ENCODE measurements at places on chromosomes 6 and 20.
A peak's percentile ranks its signal among the peaks of the same experiment; 100 is the strongest.

GRCh38 chr6:121809211-121809610 lies 373.8 kb downstream of the GJA1 start:
- no peak for DNase-seq

- DNase-seq: no peak
Observed at GRCh38 chr6:43219119-43219518, 10.2 kb downstream of the DNPH1 start.

DNA sequence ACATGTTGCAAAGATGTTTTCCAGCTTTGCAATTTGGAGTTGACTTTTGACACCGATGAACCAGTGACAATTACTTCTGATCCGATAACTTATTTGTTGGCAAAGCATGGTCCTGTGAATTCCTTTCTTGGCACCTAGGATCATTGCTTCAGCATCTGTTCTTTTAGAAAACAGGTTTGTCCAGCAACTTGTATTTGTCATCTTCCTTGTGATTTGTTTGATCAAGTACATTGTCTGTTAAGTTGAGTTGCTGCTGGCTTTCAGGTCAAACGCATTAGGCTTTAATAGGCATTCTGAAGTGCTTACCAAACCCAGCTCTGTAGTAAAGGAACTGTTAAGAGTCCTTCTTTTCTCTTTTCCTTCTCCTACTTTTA lies 192.4 kb upstream of the ZNF217 start:
- no peak for DNase-seq

GRCh38 chr20:23200914-23201313 lies 114.8 kb upstream of the CD93 start:
- DNase-seq: no peak

GRCh38 chr6:137122612-137123011 lies 50.8 kb downstream of the IL22RA2 start:
- DNase-seq: no peak

GRCh38 chr6:8570256-8570920 lies 135.0 kb upstream of the SLC35B3 start:
- no peak for DNase-seq

GRCh38 chr20:60210779-60211617 lies 252.8 kb downstream of the CDH26 start:
- peak; percentile 81 for DNase-seq

DNA sequence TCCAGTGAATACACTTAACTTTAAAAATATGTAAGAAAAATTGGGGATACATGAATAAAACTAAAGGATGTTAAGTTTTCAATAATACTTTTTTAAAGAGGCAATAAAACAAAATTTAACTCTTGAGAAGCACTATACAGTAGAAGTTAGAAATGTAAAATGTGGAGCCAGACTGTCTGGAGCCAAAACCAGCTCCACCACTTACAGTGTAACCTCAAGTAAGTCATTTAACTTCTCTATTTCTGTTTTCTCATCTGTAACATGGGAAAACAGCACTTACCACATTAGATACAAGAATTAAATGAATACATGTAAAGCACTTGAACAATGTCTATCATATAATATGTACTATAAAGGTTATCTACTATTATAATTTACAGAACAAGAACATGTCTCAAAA lies 6.7 kb downstream of the ATG5 start:
- no peak for DNase-seq

DNA sequence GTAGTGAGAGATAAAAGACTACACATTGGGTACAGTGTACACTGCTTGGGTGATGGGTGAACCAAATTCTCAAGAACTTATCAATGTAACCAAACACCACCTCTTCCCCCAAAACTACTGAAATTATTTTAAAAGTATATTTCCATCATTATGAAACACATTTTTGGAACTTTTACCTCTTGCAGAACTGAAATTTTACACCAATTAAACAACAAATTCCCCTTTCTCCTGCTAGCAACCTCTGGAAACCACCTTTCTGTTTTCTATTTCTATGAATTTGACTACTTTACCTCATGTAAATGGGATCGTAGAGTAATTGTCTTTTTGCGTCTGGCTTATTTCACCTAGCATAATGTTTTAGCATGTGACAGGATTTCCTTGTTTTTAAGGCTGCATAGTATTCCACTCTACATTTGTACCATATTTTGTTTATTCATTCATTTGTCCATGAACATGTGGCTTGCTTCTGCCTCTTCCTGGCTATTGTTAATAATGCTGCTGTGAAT lies 149.9 kb upstream of the PHACTR1 start:
- DNase-seq: no peak

GRCh38 chr6:36340618-36341454 lies 4.1 kb upstream of the BNIP5 start:
- peak; percentile 85 for DNase-seq

DNA sequence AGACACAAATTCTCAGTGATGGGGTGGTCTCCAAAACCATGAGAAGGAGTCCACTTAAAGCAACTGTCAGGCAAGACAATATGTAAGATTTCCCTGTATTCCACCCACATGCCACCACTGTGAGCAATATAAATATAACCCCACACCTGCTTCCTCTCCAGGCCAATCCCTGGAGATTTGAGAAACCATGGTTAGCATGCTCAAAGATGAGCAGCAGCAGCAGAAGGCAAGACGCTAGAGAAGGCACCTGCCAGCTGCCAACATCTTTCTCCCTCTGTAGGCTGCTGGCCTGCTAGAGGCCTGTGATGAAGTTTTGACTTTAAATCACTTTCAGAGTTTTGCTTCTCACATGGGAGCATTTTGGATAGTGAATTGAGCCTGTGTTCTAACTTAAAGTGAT lies 7.9 kb upstream of the SOD2 start:
- DNase-seq: no peak

GRCh38 chr6:169998457-169998856 lies 247.0 kb downstream of the ERMARD start:
- no peak for DNase-seq

GRCh38 chr6:4603291-4603690 lies 172.9 kb upstream of the CDYL start:
- no peak for DNase-seq

DNA sequence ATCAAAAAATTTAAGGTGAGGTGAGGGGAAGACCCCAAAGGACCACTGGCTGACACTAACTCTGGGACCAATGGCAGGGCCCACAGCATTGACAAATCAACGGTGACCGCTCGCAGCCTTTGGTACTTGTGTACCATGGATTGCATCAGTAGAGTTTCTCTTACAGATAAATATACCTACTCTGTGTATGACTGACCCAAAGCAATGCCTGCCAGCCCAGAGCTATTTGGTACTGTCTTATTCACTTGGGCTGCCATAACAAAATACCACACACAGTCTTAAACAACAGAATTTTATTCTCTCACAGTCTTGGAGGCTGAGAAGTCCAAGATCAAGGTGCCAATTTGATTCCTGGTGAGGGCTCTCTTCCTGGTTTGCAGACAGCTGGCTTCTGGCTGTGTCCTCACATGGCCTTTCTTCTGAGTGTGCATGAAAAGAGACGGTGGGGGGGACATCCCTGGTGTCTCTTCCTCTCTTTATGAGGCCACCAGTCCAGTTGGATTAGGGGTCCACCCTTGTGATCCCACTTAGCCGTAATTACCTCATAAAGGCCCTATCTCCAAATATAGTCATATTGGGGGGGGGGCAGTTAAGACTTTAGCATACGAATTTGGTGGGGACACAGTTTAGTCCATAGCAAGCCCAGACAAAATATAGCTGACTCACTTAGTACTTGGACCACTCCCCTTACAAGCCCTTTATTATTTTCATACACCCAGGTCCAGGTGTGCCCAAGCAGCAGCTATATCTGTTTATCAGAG lies 336.3 kb downstream of the CD83 start:
- DNase-seq: no peak

GRCh38 chr20:9989066-9989724 lies 45.6 kb upstream of the ANKEF1 start:
- DNase-seq: no peak

GRCh38 chr6:165118736-165119135 lies 190.7 kb downstream of the C6orf118 start:
- DNase-seq: no peak

DNA sequence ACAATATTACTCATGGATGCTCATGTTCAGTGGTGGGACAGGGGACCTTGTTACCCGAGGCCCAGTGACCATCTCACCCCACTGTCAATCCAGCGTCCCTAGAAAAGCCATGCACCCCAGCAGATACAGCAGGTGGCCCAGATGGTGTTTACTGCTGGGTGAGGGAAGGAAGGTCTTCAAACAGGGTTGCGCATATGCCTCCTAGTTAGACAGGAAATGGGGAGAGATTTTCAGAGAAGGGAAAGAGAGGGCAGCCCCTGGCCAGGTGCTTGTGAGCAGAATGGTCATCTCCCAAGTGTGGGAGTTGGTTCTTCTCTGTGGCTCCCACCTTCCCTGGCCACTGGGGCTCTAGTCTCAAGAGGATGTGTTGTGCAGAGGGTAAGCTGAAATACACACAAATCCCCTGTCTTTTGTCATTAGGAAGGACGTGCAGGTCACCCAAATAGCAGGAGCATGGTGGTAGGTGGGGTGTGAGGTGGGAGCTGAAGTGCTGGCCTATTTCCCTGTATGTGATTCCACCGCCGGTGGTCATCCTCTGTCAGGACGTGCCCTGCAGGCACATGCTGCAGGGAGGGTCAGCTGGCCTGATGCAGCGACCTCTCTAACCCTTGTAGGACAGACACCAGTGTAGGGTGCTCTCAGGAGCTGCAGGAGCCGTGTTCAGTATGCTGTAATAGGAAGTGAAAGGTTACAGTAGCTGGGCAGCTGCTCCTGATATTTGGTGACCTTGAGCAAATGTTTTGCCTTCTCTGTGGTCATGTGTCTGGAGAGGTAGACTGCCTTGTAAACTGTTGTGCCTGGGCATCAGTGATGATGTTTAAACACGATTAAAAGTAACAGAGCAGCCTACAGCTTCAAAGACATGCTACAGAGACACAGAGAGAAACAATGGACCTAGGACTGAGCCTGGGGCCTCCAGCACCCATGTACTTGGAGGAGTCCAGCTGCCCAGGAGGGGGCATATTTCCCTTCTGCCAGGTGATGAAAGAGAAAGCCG lies 3.2 kb upstream of the CST3 start:
- no peak for DNase-seq

GRCh38 chr6:161082215-161082614 lies 90.6 kb downstream of the MAP3K4 start:
- DNase-seq: no peak

GRCh38 chr6:170459451-170459850 lies 93.7 kb downstream of the PSMB1 start:
- DNase-seq: peak; percentile 34

GRCh38 chr20:17298171-17298570 lies 71.3 kb downstream of the PCSK2 start:
- no peak for DNase-seq

GRCh38 chr6:94584211-94584610 lies 993.1 kb upstream of the MANEA start:
- DNase-seq: no peak

GRCh38 chr6:100260584-100260983 lies 204.1 kb downstream of the SIM1 start:
- DNase-seq: no peak

- DNase-seq: no peak
Observed at GRCh38 chr6:77814119-77814518, 161.3 kb downstream of the MEI4 start.

DNA sequence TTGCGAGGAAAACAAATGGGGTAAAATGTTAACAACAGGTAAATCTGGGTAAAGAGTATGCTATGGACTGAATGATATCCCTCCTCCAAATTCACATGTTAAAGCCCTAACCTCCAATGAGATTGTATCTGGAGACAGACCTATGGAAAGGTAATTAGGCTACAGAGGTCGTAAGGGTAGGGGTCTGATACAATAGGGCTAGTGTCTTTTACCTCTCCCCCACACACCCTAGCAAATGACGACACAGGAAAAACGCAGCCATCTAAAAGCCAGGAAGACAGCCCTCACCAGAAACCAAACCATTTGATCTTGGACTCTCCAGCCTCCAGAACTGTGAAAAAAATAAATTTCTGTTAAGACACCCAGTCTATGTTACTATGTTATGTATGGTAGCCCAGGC lies 20.6 kb upstream of the FBXO9 start:
- DNase-seq: no peak

DNA sequence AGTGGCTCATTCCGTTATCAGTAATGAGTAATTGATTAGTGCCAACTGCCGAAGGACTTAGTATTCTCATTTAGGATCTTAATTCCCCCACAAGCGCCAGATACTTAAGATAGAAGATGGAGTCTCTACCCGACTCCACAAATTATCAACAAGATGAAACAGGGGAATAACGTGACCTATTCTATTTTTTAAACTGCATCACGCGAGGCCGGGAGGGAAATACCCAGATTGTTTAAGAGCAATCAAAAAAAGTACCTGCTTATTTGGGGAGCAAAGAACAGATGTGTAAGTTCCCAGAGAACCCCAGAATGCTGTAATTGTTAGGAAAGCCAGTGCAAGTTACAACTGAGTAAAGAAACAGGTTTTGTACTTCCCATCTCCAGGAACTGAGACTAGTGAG lies 1.1 kb upstream of the MAP3K5 start:
- no peak for DNase-seq

GRCh38 chr6:149464411-149464810 lies 20.4 kb downstream of the ZC3H12D start:
- DNase-seq: no peak

GRCh38 chr20:23187751-23188150 lies 101.6 kb upstream of the CD93 start:
- DNase-seq: no peak

GRCh38 chr6:145893586-145893985 lies 70.6 kb downstream of the SHPRH start:
- DNase-seq: no peak

DNA sequence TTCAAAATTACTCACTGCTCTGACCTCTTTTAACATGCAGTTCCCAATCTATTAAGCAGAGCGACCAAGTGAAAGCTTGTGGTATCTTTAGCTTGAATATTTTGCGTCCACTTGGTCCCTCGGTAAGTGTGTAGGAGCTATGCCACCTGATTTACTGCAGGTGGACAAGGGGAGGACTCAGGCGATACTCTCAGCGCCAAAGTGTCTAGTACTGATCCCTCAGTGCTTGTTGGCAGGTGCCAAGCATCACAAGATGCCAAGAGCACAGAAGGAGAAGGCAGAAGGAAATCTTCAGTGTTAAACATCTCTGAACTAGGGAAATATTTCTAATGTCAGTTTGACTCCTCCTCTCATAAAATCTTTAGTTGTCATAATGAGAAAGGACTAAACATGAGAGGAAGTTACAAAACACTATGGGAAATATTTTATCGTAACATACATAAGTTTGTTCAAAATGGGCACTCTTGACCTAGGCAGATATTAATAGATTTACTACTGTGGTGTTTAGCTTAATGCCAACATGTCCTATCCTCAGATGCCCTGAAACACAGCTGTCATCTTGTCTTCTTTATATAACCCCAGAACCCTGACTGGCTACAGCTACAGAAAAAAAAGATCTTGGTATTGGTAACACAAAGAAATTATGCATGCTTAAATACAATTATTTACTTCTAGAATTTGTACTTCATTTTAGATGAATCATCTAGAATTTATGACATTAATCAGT lies 19.5 kb downstream of the NHLRC1 start:
- DNase-seq: no peak

- no peak for DNase-seq
Observed at GRCh38 chr6:40425192-40425919, 161.8 kb downstream of the LRFN2 start.
